Eye (tissue), 1 donor: ENCODE measurements at places on chromosomes 16 and 17.

DNA sequence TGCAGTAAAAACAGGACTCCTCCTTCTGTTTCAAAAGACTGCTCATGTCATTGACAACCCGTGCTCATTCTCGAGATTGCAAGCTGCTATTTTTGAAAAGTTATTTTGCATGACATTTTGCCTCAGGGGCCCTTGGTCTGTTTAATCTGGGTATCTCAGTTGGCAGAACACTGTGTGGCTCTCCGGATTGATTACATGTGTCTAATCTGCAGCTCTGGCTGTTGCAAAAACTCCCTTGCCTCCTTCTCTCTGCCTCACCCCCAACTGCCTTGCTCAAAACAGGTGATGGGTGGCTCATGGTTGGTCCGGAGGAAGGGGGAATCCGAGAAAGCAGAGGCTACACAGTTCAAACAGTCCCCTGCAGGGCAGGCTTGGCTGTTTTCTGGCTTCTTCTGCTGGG lies 25.3 kb downstream of the GINS3 start:
- no peak for DNase-seq

GRCh38 chr16:85142129-85142513 lies 29.8 kb upstream of the CIBAR2 start:
- no peak for DNase-seq

- peak; percentile 70 for DNase-seq
Measured at GRCh38 chr16:8673611-8674412, 605 bp upstream of the ABAT start.

- DNase-seq: no peak
Measured at GRCh38 chr17:18039535-18040260, 490 bp downstream of the GID4 start.

GRCh38 chr16:10584981-10585438 lies 4.6 kb upstream of the EMP2 start:
- DNase-seq: no peak

- no peak for DNase-seq
Measured at GRCh38 chr17:5286846-5287245, 4.8 kb downstream of the RABEP1 start.

DNA sequence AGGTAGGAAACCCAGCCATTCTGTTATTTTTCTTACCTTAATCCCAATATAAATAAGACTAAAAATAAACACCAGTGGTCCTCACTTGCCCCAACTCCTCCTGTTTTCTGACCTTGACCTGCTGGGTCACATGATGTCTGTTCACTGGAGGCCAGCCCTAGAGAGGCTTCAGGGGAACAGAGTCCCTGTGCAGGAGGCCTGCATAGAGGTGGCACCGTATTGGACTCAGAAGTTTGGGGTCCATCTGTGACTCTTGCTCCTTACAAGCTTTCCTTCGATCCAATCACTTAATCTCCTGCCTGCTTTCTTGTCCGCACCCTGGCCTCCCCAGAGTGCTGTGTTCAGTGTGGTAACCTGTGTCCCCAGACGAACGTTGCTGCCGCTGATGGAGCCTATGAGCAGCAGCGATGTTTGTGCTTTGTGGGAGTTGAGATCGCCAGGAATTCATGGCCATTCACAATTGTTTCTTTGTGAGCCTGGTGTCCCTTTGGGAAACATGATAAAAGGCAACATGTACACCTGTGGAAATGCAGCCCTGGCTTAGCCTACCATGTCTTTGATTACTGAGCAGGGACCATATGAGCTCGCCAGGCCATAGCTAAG lies 4.7 kb downstream of the IGSF6 start:
- no peak for DNase-seq

DNA sequence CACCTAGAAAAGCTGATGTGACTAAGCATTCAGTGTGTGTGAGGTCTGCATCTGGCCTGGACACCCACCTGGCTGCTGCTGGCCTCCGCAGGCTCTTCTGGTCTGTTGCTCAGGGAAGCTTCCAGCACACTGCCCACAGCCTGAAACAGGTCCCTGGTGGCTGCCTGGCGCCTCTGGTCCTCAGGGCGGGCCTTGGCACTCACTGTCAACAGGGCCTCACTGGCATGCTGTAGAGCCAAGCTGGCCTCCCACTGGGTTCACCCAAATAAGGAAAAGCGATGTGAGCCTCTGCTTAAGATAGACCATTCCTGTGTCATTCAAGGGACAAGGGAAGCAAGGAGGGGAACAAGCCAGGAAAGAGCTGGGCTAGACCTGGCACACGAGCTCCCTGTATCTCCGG lies 70.6 kb upstream of the BCO1 start:
- no peak for DNase-seq

DNA sequence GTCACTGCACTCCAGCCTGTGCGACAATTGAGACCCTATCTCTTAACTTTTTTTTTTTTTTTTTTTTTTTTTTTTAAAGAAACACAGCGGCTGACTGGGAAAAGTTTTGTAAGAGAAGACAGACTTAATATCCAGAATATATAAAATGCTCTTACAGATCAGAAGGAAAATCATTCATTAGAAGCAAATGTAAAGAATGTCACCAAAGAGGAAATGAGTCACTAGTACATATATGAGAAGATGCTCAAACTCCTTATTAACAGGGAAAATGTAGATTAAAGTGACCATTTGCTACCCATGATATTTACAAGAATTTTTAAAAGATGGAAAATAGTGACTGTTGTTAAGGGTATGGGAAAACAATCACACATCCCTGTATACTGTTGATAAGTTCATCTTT lies 48.9 kb downstream of the RABEP1 start:
- DNase-seq: no peak

DNA sequence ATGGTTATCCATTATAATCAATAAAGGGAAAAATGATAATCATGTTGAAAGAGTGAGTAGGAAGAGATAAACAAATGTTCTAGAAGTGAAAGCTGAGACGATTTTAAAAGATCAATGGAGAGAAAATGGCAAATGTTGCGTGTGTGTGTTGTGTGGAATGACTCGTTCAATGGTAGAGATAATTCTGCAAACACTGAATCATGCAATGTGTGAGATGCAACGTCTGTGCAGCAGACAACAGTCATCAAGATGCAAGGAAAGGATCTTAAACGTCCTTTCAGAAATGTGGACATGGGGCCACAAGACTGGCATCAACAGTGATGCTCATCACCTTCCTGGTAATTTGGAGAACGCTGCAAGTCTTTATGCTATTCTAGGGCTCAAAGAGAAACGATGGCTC lies 124.4 kb downstream of the CDYL2 start:
- no peak for DNase-seq

DNA sequence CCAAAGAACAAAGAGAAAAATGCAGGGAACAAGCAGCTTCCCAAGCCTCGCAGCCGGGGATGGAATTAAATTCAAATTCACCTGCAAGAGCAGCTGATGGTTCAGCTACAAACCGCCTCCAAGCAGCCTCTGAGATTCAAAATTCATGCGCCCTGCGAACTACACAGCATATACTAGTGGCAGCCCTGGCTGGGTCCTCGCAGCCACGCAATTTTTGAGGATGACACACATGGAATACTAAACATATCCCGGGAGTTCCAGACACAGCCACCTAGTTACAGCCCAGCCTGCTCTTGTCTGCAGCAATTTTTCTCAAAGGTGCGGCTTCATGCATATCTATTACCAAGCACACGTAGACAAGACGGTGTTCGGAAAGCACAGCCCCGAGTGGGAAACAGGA lies 35.9 kb upstream of the KIFC3 start:
- peak; percentile 47 for DNase-seq

- DNase-seq: no peak
Measured at GRCh38 chr17:37824534-37825485, 80.0 kb upstream of the HNF1B start.

DNA sequence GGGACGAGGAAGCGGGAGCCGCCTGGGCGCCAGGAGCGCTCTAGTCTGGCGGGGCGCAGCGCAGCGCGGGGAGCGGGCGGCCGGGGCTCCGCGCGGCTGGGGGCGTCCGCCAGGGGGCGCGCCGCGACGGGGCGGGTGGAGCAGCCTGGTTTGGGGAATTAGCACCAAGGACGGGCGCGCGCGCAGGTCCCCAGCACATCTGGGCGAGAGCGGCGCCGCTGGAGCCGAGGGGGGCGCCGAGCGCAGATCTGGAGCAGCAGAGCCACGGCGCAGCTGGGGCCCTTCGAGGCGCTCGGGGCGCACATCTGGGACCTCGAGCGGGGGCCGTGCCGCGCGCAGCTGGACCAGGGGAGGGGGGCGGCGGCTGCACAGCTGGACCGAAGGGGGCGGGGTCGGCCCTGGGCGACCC lies at the start of gene NXPH3:
NXPH3 (plus strand) TSS at position 193 of the 409 bp plus-strand sequence. CDS start 349 bp downstream, outside the sequence.
- DNase-seq: peak; percentile 65

DNA sequence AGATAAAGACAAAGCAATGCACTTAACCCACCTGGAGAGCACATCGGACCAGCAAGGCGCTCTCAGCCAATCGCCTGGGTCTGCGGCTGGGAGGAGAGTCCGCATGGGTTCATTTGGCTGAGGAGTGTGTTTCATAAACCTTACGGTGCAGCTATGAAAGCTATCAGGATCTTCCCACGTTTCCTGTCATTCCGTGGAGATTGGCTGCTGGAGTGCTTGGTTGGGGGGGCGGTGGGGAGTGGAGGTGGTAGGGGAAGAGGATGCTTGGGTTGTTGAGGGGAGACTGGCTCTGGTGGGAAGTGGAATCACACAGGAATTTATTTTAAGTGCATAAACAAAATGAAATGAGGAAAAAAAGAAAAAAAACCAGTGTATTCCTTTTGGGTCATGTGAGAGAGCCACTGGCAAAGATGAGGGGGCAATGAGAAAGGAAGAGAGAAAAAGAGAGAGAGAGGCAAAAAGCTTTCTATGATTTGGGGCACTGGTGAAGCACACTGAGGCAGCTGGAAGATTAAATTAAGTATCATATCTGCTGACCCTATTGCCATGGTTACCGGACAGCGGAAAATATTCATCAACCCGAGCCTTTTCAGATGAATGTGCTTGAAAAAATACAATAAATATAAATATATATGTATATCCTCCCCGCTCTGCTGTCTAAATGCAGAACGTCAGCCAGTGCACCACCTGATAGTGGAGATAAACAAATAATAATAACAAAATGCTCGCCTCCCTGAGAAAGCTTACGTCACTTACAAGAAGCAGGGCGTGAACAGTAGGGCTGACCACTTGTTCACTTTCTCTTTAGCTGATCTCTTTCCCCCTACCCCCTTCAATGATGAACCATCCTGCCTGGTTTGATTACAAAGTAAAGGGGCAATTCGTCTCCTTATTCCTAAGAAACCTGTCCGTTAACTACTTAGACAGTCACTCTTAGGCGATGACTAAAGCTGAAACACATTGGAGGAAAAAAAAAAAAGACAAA lies 457.0 kb upstream of the ZFHX3 start:
- no peak for DNase-seq
